ENCODE measurements at places on chromosomes 3 and 15.

DNA sequence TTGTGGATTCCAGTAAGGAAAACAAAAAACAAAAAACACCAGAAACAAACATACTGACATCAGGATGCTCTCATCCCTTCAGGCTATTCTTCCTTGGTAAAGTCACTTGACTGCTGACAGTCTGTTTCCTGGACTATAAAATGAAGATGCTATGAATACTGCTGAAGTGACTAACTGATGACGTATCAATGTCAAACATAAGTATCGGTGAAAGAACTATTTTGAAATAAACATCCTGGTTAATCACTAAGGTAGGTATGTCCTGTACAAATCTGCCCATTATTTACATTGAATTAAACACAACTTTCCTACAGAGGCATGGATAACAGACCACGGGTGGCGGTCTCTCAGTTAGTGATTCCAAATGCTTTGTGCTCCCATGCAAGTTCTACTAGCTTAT is 45.9 kb downstream of the CHAC1 start:
- no peak for DNase-seq

GRCh38 chr3:129764090-129764489 is 129.4 kb downstream of the TMCC1 start:
- DNase-seq = no peak

DNA sequence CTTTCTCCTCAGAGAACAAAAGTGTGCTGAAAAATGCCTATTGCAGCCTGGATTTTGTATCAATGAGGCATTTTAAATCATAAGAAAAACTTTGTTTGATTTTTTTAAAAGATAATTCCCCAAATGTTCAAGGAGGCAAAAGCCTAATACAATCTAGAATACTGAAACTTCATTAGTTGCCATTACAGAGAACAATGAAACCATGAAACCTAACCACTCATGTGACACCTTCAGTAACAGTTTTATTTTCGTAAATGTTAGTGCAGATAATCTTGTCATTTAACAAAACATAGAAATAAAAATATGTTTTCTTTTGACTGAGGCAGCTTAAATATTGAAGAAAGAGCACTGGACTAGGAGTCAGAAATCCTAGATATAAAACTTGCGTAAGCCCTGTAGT is 655.9 kb downstream of the RBMS3 start:
- no peak for DNase-seq

GRCh38 chr3:195003006-195003892 is 267.7 kb downstream of the XXYLT1 start:
- no peak for DNase-seq

DNA sequence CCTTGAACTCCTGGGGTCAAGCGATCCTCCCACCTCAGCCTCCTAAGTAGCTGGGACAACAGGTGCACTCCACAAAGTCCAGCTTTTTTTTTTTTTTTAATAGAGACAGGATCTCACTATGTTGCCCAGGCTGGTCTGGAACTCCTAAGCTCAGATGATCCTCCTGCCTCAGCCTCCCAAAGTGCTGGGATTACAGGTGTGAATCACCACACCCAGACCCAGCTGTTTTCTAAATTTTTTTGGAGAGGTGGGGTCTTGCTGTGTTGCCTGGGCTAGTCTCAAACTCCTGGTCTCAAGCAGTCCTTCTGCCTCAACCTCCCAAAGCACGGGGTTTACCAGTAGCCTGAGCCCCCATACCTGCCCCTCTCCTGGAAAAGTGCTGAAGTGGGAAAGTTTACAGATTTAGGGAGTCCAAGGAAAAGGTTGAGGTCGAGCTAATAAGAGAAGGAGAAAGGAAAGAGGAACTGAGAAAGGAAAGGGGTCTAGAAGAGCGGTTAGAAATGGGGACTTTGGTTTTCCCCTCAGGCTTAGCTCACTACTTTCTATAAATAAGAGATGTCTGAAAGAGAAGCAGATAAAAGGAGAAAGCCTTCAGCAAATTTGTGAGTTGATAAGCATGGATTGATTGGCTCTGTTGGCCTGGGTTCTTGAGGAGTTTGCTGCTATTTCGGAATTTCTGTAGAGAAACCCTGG is 23.6 kb downstream of the UBE2E1 start:
- no peak for DNase-seq

DNA sequence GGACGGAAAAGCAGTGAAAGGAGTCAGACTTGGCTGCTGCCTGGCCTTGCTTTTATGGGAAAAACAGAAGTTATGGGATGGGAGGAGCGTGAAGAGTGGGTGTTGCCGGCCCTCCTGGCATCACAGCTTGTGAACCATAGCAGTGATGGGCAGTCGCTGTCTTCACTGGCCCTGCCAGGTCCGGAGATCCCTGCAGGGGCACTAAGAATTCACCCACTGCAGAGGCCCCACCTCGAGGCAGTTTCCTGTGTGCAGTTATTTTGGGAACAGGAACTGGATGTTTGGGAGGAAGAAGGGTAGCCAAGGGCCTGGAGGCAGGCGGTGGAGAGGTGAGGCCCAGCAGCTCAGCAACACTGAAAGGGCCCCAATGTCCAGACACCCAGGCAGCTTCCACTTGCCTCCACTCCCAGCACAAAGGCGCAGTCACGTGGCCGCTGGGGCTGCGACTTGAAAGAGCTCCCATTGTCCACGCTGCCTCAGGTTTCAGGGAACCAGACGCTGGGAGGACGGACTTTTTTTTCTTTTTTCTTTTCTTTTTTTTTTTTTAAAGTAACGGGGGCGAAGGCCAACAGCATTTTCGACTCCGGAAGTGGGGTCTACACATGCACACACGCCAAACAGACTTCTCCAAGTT is 255.6 kb downstream of the ZNF621 start:
- no peak for DNase-seq

DNA sequence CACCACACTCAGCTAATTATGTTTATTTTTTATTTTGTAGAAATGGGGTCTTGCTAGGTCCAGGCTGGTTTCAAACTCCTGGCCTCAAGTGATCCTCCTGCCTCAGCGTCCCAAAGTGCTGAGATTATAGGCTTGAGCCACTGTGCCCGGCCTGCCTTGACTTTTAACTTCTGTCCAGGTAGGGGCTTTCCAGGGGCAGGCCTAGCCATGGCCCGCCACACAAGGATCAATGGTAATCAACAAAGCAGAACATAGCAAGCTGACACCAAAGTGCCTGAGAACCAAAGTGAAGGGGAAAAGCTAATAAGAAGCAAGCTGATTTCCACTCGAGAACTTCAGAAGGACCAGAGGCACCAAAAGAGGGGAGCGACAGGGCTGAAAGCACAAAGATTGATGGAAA is 9.4 kb upstream of the CRTC3 start:
- no peak for DNase-seq

DNA sequence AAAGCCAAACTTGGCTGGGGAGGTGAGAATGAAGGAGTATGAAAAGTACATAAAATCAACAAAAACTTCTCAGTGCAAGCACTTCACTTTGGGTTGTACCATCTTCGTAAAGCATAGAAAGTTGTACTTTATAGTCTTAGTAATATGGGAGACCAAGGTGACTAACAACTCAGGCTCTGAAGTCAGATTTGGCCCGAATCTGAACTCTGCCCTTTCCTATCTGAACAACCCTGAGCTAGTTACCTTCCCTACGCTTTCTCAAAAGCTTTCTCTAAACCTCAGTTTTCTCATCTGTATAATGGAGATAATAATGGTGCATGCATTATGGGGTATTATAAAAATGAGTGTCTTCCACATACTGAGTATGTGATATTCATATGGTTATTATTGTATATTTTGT is 285.4 kb upstream of the UMPS start:
- DNase-seq = no peak

DNA sequence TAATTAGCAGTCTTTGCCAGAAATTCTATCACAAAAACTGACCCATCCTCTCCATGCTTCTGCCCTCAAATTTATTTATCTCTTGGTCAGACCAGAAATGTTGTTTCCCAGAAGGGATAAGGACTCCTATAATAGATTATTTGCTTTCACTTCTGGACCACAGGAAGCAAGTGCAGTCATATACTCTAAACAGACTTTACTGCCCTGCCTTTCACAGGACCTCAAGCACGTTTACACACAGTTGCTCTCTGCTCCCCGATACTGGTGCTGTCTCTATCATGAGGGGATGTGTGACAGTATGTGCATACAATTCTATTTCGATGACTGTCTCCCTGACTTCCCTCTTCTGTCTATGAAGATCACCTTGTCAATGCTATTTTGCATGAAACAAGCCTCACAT is 205.5 kb upstream of the TGFBR2 start:
- DNase-seq = no peak

Data from COR-L47 (cell line).